ENCODE measurements at places on chromosomes 1 and 21.
A peak's percentile ranks its signal among the peaks of the same experiment; 100 is the strongest.

DNA sequence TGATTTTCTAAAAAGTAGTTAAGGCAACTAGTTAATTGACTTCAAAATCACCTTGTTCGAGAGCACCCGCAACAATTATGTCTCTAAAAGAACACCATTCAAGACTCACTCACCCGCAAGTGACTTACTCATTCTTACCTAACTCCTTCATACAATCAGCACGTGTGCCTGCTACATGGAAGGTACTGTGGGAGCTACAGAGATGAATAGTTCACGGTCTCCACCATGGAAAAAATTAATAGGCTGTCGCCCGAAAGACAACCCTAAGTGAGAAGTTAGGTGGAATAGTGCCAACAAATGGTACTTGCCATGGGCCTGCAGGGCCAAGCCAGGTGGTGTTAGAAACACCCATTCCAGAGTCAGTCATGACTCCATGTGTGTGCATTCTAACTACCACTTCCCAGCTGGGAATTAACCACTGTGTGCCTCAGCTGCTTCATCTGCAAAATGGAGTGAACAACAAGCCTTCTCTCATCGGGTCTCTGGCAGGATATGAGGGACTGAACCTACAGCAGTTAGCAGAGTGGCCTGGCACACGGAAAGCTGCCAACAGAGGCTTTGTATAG is 7.1 kb downstream of the SSBP3 start:
- DNase-seq: no peak

GRCh38 chr21:33968080-33968994 is 52.7 kb upstream of the ATP5PO start:
- DNase-seq: peak; percentile 41

DNA sequence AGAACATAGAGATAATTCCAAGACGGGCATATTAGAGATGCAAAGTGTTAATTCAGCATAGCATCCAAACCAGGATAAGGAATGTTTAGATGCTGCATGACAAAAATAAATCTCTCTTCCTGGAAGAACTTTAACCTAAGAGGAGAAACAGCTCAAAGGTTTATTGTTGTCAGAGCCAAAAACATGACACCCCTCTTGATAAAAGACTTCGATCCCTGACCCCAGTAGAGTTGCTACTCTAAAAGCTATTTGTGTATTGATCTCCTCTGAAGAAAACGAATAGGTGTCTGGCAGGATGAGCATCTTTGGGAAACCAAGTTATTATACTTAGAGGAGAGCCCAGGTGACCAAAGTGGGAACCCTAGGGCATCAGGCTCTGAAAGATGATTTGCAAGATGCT is 158.1 kb downstream of the PIGK start:
- no peak for DNase-seq

GRCh38 chr1:114011796-114012195 is 32.5 kb downstream of the OLFML3 start:
- DNase-seq: no peak

DNA sequence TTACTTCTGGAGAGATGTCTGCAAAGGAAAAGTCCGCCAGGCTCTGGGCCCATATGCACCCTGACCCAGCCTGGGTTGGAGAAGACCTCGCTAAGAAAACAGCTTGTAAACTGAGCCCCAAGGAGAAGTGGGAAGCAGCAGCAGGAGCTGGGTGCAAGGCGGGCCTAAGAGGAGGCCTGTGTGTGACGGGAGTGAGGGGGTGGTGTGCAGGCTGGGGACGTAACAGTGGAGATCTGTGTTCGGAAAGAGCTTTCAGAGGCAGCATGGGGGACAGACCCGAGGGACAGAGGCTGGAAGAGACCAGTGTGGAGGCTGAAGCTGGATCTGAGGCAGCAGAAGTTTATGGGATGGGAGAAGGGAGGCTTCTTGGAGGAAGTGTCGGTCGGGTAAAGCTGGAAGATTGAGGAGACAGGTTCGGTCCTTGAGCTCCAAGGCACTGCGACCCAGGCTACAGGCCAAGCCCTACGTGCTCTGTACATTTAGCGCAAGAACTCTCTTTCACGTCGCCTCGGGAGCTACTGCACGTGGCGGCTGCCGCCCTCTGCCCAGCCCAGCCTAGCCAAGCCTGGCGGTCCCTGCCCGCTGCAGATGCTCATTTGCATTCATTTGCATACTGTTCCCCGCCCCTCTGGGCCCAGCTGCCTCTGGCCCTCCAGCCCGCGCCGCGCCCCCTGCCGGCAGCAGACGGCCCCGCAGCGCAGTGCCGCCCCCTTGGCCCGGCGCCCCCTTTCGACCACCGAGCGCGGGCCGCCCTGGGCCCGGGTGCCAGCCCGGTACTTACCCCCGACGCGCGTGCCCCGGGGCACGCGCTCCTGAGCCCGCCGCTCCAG is 6.3 kb downstream of the HPCA start:
- DNase-seq: no peak

- DNase-seq: no peak
Measured at GRCh38 chr1:234750922-234751627, 141.1 kb upstream of the IRF2BP2 start.

DNA sequence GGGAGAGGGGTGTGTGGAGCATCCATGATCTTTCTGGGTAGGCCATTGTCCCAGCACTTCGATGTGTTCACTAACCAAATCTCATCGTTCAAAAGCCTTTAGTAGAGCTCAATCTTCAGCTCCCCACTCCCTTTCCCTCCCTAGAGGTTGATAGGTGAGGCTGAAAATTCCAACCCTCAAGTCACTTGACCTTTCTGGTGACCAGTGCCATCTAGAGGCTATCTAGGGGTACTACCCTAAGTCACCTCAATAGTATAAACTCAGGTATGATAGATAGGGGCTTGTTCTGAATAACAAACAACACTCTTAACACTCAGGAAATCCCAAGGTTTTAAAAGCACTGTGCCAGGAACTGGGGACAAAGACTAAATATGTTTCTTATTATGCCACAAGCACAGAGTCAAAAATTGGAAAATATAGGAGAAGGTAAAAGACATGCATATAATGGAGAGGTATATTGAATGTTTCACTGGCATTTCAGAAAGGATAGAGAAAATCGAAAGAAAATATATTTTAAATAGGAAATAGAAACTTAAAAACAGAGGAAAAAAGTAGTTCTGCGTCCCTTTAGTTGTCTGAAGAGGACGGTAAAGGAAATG is 42.9 kb upstream of the CD53 start:
- DNase-seq: no peak

GRCh38 chr1:46220808-46221207 is 17.7 kb downstream of the LURAP1 start:
- no peak for DNase-seq

- DNase-seq: no peak
Measured at GRCh38 chr21:35643176-35643575, 417.1 kb downstream of the SETD4 start.

GRCh38 chr1:8816831-8817411 is 519 bp downstream of the RERE start:
- DNase-seq: no peak

DNA sequence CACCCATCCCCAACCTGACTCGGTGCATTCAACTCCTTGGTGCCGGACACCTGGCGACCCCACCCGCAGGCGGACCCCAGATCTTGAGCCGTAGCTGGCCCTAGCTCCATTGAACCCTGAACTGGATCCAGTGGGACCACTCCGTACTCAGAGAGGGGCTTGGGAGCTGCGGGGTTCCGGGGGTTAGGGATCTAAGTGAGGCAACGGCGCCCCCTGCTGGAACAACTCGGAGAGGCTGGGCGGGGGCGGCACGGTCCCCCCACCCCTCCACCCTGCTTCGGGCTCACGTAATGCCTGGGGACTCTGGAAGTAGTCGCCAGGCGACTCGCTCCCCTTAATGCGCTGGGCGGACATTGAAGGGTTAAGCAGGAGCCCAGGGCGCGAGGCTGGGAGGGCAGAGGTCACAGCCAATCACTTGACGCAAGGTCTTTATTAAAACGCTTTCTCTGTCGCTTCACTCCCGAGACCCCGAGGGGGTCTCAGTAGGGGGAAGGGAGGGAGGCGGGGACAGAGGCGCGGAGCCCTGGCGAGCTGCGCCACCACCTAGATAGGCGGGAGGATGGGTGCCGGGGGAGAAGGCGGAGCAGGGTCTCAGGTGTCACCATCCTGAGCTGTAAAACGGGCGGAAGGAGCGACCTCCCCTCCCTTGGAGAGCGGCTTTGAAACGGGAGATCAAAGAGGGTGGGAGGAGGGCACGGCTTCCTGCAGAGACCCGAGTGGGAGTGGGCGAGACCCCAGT is 704 bp upstream of the CRABP2 start:
- DNase-seq: no peak

GRCh38 chr1:162145966-162146696 is 76.6 kb downstream of the NOS1AP start:
- DNase-seq: no peak

GRCh38 chr1:156663178-156663577 is 14.0 kb downstream of the NES start:
- DNase-seq: no peak

DNA sequence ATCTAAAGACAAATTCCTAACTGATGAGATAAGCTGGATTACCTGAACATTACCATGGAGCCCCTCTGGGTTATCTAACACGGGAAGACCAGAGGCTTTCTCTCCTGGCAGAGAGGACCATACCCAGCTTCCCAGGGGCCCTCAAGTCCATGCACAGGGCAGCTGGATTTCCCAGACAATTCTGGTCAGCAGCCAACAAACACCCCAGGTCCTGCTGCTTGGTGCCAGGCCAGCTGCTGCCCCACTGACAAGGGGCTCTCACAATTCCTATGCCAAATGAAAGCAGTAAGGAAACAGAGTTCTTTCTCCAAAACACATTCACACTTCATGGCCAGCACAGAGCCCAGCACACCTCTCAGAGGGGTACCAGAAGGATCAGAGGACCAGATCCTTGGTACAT is 114.2 kb downstream of the HLCS start:
- peak; percentile 32 for DNase-seq

DNA sequence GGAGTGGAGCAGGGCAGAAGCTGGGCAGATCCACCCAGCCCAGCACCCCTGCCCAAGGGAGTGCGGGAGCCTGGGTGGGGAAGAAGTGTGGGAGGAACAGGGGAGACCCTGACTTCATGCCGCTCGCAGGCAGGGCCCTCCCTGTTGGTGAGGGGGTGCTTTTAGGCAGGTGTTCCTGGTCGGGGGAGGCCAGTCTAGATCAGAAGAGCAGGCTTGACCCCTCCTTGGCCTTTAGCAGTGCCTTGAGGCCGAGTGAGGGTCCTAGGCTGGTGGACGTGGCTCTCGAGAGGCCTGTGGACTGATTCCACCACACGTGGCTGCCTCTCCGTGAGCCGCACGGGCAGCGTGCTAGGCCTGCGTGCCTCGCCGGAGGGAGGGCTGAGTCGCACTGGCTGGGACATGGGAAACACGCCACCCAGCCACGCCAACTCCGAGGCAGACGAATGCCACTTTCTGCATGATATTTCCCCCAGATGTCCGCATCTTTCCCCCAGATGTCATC is 19.4 kb upstream of the COL18A1 start:
- DNase-seq: no peak

GRCh38 chr21:43723648-43724047 is 4.7 kb downstream of the PDXK start:
- no peak for DNase-seq

DNA sequence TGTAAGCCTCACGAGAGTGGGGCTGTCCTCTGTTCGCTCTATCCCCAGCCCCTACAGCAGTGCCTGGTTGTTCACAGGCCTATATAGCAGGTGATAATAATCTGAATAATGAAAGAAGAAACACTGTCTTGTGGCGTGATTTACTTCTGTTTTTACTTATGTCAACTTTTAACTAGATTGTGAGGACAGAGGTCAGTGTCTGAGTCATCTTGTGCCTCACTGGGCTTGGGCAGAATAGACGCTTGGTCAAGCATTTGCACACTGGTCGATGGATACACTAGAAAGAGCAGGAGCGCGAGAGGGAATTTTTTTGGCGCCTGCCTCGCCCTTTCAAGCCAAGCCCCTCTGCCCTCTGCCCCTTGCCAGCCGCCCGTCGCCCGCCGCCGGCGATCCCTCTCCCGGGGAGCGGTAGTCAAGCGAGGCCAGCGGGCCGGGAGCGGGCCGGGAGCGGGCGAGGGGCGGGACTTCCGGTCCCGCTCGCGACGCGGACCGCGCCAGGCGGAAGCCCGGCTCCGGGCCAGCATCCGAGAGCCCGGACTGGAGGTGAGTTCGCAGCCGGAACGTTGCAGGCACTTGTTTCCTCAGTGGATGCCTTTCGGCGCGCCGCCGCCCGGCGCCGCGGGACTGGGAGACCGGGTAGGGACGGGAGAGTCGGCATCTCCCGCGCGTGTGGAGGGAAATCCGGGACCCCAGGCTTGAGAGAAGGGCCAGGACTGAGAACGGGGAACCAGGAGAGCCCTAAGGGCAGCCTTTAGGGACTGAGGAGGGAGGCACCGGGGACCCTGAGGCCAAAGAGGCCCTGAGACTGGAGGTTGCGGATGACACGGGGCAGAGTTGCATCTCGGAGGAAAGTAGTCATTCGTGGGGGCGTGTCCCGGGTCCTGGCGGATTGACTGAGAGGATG is at the start of gene DISP1:
Gene DISP1 (plus strand): TSS at position 504 of the 904 bp plus-strand sequence. CDS start 127,785 bp downstream, outside the sequence.
- DNase-seq: peak; percentile 49

GRCh38 chr1:66693856-66694255 is 58.4 kb upstream of the DYNLT5 start:
- no peak for DNase-seq

- no peak for DNase-seq
Measured at GRCh38 chr1:63143482-63143881, 178.9 kb upstream of the FOXD3 start.

DNA sequence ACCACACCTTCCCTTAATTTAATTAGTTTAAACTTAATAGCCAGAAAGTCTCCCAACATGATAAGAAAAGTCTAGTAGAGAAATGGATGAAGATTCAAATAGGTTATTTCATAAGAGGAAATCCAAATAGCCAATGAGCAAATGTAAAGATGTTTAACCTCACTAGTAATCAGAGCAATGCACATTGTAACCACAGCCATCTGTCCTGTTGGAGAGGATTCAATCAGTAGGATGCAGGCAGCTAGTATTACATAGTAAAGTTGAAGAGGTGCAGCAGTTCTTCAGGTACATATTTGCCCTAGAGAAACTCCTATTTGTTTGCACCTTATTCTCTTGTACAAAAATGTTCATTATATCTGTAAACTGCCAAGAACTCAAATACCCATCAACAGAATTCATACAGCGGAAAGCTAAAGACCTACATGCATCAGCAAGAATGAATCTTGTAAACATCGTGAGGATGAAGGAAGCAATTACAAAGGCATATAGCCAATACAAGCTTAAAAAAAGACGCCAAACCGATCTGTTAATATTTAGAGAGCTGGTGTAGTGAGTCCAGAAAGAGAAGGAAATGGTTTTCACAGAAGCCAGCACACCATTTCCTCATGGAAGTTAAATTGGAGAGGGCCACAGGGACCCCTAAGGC is 27.9 kb downstream of the DIP2A start:
- DNase-seq: no peak

- DNase-seq: no peak
Measured at GRCh38 chr1:27148591-27148990, 6.3 kb downstream of the SLC9A1 start.

DNA sequence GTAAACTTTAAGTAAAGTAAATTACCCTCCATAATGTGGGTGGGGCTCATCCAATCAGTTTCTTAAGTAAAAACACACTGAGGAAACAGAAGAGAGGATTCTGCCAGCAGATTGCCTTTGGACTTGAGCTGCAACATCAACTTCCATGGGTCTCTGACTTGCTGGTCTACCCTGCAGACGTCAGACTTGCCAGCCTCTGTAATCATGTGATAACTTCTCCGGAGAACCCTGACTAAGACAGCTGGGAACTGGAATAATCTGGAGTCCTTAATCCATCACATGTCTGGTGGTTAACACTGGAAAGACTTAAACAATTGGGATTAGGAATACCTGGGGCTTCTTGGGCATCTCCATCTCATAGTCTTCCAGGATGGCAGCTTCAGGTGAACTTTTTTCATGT is 13.2 kb upstream of the CEP350 start:
- no peak for DNase-seq

Data from NCI-H446 treated with DMSO at 0.1 percent for 48 hours (cell line).